Esophagus squamous epithelium (tissue), 5 donors: ENCODE measurements at places on chromosomes 6 and 20. TPM values are rescaled to one million over a fixed set of nuclear protein-coding genes. Genes with fewer than 3 reads are reported as not detected.

DNA sequence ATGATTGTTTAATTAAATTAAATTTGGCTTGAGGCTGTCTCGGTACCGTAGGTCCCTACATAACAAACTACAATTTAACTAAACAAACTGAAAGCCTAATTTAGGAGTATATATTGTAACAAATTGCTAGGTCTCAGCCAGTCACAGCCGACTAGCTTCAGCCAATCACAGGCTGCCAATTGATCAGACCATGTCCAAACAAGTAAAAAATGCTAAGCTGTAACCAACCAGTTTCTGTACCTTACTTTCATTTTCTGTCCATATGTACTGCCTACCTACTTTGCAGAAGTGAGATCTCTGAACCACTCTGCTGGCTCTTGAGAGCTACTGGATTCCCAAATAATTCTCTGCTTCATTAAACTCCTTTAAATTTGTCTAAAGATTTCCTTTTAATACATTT is 648.0 kb upstream of the GJE1 start:
- H3K27ac ChIP-seq: no peak overlapping the region
- no peaks in the 10 kb centered on the region for H3K36me3 ChIP-seq
- H3K4me3 ChIP-seq: no peak overlapping the region
- H3K4me1 ChIP-seq: no peaks in the 10 kb centered on the region

GRCh38 chr6:93083337-93084230 is 335.8 kb downstream of the EPHA7 start:
- no peak for DNase-seq
- no peaks in the 10 kb centered on the region for H3K36me3 ChIP-seq
- no peaks in the 10 kb centered on the region for H3K4me1 ChIP-seq

GRCh38 chr6:169251371-169251802 is 2.3 kb downstream of the THBS2 start:
- H3K27me3 ChIP-seq: no peaks in the 10 kb centered on the region
- H3K4me1 ChIP-seq: no peaks in the 10 kb centered on the region
- peak overlapping the region; percentile 39 for H3K27ac ChIP-seq
- peak overlapping the region; percentile 12 for H3K4me3 ChIP-seq
- DNase-seq: no peak
- H3K36me3 ChIP-seq: no peaks in the 10 kb centered on the region

- no peak overlapping the region for H3K4me3 ChIP-seq
- no peak for DNase-seq
- no peaks in the 10 kb centered on the region for H3K4me1 ChIP-seq
- H3K36me3 ChIP-seq: no peaks in the 10 kb centered on the region
Measured at GRCh38 chr6:141724731-141725130, 408.0 kb upstream of the GJE1 start.

DNA sequence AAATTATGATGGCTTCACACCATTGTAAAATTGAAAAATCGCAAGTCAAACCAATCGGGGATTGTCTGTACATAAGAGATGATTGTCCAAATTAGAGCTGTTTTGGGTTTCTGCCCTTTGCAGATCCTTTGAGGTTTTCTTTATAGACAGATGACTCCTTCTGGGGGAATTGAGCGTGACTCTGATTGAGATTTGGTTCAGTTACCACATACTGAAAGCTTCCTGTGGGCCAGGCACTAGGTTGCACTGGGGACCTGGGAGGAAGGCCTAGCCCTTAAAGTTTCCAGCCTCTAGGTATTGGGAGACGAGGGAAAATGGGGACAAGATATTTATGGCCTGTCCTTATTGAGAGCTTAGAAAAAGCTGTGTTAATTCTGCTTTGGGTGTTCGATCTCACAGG is 9.2 kb downstream of the VAPB start:
- H3K4me3 ChIP-seq: no peak overlapping the region
- no peak for DNase-seq
- no peak overlapping the region for H3K27ac ChIP-seq
- no peaks in the 10 kb centered on the region for H3K36me3 ChIP-seq
- H3K27me3 ChIP-seq: no peaks in the 10 kb centered on the region

The ZNF322 gene
- 7.0 TPM for total RNA-seq
